ENCODE measurements at places on chromosomes 1 and 21.

DNA sequence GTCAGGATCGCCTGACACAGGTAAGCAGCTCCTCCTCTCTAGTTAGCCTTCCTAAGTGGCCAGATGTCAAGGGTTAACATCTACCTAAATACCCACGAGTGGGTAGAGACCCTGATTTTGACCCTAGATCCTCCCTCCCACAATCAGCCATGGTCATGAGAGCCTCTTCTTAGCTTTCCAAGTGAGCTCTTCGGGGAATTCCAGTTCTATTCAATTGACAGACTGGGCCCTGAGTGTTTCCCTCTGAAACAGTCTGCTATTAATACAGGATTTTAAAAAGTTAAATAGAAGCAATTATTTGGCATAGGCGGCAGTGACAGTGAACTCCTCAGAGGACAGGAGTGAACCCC, 28.1 kb downstream of the C2CD2 start:
- no peak for DNase-seq

DNA sequence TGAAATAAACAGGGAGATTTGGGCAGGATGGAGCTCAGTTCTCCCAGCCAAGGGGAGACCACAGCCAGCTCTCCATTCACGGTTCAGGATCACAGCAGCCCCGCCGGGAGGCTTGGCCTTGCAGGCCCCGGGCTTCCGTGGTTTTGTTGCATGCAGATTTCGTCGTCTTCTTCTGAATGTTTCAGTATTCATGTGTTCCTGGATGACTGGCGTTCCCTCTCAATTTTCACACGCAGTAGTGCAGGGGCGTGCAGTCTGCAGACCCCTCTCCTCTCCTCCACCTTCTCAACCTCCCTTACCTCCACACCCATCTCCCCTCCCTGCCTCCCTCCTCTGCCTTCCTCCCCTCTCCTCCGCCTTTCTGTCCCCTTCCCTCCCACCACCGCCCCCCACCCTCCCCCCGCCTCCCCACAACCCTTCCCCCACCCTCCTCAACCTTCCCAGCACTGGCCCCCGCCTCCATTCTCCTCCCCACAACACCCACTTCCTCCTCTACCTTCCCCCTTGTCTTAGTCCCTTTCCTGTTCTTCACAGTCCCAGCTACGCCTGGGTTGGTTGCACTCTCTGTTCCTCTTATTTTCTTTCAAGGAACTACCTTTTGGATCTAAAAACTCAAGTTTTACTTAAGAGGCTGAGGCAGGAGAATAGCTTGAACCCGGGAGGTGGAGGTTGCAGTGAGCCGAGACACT, 8.4 kb upstream of the SLC19A1 start:
- DNase-seq = no peak

- no peak for DNase-seq
These were observed 145.4 kb upstream of the C1orf174 start for GRCh38 chr1:4045397-4046010.

GRCh38 chr1:212119397-212119837, 83.9 kb downstream of the DTL start:
- no peak for DNase-seq

- DNase-seq = no peak
These were observed 261.0 kb downstream of the ASTN1 start for GRCh38 chr1:176903474-176903873.

GRCh38 chr1:177124577-177125278, 39.8 kb downstream of the ASTN1 start:
- no peak for DNase-seq

GRCh38 chr21:27759091-27759659, 792.3 kb upstream of the ADAMTS5 start:
- no peak for DNase-seq

GRCh38 chr1:202227997-202228401, 34.4 kb downstream of the LGR6 start:
- no peak for DNase-seq

DNA sequence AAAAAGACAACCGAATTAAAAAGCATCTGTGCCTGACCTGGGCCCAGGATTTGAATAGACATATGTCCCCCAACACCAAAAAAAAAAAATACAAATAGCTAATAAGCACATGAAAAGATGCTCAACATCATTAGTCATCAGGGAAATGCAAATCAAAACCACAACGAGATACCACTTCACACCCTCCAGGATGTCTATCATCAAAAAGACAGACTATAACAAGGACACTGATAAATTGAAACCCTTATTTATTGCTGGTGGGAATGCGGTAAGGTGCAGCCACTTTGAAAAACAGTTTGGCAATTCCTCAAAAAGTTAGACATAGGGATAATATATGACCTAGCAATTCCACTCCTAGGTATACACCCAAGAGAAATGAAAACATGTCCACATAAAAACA, 72.3 kb upstream of the CAMK1G start:
- DNase-seq = no peak

GRCh38 chr1:86466986-86467385, 1.7 kb upstream of the CLCA1 start:
- DNase-seq = no peak

DNA sequence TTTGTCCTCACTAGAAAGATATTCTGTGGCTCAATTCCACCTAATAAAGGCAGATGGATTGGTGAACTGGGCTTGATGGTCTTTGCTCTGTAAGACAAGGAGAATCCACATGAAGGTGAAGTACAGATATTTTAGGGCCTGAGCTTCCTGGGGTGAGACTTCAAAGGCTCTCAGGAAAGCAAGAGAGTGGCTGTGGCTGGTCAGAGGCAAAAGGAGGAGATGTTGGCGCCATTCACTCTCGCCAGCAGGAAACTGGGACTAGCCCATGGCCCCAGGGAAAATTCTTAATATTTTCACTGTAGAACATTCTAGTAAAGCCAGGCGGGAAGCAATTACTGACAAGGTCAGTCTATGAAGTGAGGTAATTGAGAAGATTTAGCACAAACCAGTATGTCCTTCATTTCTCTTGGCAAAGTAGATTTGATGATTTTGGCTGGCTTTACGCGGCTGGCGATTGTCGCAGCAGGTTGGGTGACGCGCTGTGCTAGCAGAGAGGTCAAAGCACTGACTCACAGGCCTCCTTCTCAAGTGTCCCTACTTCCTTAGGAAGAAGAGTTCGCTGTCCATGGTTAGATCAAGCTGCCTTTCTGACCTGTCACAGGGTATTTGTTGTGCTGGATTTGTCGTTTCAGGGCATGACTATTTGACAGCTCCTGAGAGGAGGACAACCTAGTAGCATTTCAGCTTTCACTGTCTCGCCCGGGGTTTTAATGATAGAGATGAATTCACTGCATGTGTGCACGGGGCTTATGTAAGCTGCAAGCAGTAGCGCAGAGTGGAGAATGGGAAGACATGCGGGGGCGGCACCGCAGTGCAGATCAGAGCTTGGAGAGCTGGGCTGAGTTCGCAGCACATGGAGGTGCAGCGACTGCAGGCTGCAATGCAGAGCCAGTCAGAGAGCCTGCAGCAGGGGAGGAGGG, 32.7 kb downstream of the XCL1 start:
- DNase-seq = no peak

Data from stimulated activated CD4-positive, alpha-beta T cell treated with anti-CD3 and anti-CD28 coated beads, Interleukin-1b, Interleukin-23, amount 100 ng/mL, for 4 hours (primary cell).